ENCODE measurements at places on chromosomes 6 and 20. TPM values are rescaled to one million over a fixed set of nuclear protein-coding genes. Genes with fewer than 3 reads are reported as not detected.

GRCh38 chr6:118220429-118221128 is 313.5 kb downstream of the SLC35F1 start:
- no peak for DNase-seq

DNA sequence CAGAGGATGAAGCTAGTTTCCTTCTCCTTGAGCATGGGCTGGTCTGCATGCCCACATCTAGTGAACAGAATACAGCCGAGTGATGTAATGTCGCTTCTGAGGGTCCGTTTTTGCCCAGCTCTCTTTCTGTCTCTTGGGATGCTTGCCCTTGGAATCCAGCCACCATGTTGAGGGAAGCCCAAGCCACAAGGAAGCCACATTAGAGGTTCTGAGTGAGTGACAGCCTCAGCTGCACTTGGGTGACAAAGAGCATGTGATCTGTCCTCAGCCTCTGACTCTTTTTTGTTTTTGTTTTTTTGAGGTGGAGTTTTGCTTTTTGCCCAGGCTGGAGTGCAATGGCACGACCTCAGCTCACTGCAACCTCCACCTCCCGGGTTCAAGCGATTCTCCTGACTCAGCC is 100.6 kb upstream of the SALL4 start:
- no peak for DNase-seq

- DNase-seq, result no peak
These were observed 221.8 kb upstream of the SOX4 start for GRCh38 chr6:21371676-21372171.

Gene BPIFB2
- total RNA-seq, result not detected

DNA sequence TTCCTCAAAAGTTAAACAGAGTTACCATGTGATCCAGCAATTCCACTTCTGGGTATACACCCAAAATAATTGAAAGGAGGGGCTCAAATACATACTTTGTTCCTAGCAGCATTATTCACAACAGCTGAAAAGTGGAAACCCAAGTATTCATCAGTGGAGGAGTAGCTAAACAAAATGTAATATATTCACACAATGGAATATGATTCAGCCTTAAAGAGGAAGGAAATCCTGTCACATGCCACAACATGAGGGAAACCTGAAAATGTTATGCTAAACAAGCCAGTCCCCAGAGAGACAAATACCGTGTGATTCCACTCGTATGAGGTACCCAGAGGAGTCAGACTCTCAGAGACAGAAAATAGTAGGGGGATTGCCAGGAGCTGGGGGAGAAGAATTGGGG is 44.5 kb downstream of the PXDC1 start:
- no peak for DNase-seq

Gene TCP11
- 0.31 TPM for total RNA-seq

Gene PBOV1
- not detected for total RNA-seq

GRCh38 chr6:23371132-23371915 is 754.7 kb upstream of the NRSN1 start:
- no peak for DNase-seq
